Mesothelial cell of epicardium (in vitro differentiated cells): ENCODE measurements at places on chromosomes 2 and 18. TPM values are rescaled to one million over a fixed set of nuclear protein-coding genes. Genes with fewer than 3 reads are reported as not detected.

DNA sequence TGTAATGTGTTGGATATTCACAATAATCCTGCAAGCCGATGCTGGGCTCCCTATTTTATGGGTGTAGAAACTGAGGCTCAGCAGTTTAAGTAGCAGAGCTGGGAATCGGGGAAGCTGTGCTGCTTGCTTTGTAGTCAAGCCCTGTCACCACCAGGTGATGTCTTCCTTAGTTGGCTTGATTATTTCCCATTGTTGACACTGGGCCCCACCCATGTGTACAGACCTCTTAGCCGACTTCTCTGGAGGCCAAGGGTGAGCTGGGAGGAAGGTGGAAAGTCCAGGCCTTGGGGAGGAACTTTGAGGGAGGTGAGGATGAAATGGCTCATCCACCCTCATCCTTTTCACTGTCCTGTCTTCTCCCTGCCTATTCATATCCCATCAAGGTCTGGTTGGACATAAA lies 60.0 kb downstream of the CAPN13 start:
- no peaks in the 10 kb centered on the region for H3K4me1 ChIP-seq
- no peak overlapping the region for H3K4me3 ChIP-seq
- no peak for DNase-seq
- no peak overlapping the region for H3K27ac ChIP-seq
- peaks cover 17% of the 10 kb centered on the region for H3K27me3 ChIP-seq

DNA sequence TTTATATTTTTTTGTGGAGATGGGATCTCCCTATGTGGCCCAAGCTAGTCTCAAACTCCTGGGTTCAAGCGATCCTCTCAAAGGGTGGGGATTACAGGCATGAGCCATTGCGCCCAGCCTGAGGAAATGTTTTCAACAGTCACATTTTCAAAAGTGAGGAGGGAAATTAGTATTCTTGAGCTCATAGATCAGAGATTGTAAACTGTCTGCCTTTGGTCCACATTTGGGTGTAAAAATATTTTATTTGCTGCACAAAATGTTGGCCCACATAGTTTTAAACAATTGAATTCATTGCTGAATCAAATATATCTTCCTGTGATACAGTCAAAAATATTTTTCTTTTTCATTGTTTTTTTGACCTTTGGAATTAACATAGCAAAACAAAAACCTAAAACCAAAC lies 48.6 kb downstream of the NOP58 start:
- peaks cover 5% of the 10 kb centered on the region for H3K36me3 ChIP-seq
- H3K4me1 ChIP-seq: peaks cover 13% of the 10 kb centered on the region
- DNase-seq: no peak
- H3K27ac ChIP-seq: no peak overlapping the region
- no peak overlapping the region for H3K4me3 ChIP-seq

DNA sequence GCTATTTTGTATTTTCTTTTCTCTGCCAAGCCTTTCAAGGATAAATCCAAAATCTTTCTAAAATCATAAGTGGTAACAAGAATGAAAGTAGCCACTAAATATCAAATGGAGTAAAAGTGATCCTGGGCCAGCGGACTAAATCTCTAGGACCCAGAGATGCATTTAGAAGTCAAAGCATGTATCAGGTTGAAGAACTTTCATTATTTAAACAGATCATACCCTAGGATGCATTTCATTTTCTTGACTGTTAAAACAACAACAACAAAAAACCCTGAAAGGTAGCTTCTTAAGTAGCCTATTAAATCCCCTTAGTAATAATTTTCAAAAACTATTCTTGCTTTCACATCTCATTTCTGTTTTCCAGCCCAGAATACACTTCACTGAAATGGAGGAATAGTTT lies 4.8 kb upstream of the POU3F3 start:
- H3K4me1 ChIP-seq: peaks cover 20% of the 10 kb centered on the region
- DNase-seq: no peak
- H3K27me3 ChIP-seq: peaks cover 99% of the 10 kb centered on the region
- H3K27ac ChIP-seq: no peak overlapping the region

DNA sequence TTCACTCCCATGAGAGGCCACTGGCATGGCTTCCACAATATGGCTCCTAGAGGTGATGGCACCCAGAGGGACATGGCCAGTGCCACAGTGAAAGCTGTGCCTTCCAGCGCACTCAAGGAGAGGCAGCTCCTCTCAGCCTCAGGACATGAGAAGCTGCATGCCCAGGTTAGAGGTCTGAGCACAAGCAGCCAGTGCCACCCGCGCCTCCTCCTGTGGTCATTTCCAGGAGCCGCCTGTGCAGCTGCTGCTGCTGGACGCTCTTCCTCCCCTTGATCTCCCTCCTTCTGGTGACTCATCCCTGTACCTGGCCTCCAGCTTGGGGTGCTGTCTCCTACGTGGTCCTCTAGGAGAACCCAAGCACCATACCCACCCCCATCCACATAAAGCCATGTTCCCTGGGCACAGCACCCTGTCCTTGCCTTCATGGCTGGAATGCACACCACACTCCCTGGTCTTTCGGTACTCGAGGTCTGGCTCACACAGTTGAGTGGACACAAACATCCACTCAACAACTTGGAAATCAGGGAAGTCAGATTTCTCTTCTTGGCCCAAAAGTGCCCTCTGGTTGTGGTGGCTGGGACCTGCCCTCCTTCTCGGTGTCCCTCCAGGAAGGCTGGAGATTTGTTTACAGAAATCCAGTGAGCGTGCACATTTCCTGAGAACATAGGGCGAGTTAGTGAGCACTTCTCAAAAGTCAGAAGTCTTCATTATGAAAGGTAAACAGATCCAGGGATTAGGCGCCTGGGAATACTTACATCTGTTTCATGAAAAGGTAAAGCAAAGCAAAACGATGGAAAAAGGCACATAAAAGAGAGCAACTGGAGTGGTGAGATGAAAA lies 96.7 kb downstream of the EIPR1 start:
- no peaks in the 10 kb centered on the region for H3K27me3 ChIP-seq
- no peak for DNase-seq
- H3K36me3 ChIP-seq: peaks cover 2% of the 10 kb centered on the region

The ZNF519 gene
- total RNA-seq: 19.6 to 24.0 TPM (median 22.4 TPM) in 3 replicates

The PLEKHB2 gene
- total RNA-seq: 30.9 to 34.6 TPM (median 33.0 TPM) in 3 replicates

The GALNT3 gene
- 8.2 to 10.1 TPM (median 8.3 TPM) in 3 replicates for total RNA-seq

DNA sequence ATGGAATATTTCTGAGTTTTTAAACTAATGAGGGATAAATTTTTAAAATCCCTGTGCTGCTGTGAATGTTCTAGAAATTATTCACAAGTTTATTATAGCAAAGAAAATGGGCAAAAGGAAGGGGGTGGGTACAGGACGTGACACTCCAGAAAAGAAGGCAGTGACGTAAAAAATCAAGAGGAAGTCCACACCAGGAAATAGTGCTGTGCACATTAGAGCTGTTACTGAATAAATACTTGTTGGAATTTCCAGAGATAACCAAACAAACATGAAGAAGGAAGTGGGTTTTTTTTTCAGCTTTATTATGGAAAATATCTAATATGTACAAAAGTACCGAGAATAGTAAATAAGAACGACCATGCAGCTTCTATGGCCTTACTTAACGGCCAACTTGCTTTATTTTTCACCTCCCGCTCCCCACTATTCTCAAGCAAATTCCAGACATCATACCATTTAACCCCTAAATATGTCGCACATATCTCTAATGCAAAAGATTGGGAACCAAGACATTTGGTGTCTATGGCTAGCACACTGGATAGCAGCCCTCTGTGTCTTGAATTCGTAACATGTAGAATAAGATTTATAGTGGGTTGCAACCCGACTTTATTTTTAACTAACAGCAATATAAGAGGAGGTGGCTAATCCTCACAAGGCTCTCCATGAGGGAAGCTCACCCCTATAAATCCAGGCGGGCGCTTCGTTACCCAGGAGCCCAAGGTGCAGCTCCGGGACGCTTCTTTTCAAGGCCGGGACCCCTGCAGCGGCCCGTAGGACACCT lies 580 bp upstream of the NDUFV2 start:
- no peaks in the 10 kb centered on the region for H3K27me3 ChIP-seq
- H3K4me1 ChIP-seq: peaks cover 50% of the 10 kb centered on the region
- H3K4me3 ChIP-seq: peak overlapping the region; percentile 88
- H3K36me3 ChIP-seq: no peaks in the 10 kb centered on the region

GRCh38 chr18:568731-569130 lies 11.4 kb upstream of the CETN1 start:
- no peaks in the 10 kb centered on the region for H3K27me3 ChIP-seq
- H3K27ac ChIP-seq: peak overlapping the region; percentile 25

The TMEFF2 gene
- total RNA-seq: 16.6 to 18.1 TPM (median 17.5 TPM) in 3 replicates

DNA sequence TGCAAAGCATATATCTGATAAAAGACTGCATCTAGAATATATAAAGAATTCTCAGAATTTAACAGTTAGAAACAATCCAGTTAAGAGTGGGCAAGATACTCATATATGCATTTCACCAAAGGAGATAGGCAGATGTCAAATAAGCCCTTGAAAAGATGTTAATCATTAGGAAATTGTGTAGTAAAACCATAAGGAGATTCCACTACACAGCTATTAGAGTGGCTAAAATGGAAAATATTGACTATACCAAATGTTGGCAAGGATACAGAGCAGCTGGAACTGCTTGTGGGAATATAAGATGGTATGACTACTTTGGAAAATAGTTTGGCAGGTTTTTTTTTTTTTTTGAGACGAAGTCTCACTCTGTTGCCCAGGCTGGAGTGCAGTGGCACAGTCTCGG lies 59.5 kb downstream of the CAB39 start:
- peaks cover 40% of the 10 kb centered on the region for H3K36me3 ChIP-seq
- H3K27me3 ChIP-seq: no peaks in the 10 kb centered on the region

The UGT1A3 gene
- not detected in 3 replicates for total RNA-seq

The GPR55 gene
- not detected in 3 replicates for total RNA-seq

DNA sequence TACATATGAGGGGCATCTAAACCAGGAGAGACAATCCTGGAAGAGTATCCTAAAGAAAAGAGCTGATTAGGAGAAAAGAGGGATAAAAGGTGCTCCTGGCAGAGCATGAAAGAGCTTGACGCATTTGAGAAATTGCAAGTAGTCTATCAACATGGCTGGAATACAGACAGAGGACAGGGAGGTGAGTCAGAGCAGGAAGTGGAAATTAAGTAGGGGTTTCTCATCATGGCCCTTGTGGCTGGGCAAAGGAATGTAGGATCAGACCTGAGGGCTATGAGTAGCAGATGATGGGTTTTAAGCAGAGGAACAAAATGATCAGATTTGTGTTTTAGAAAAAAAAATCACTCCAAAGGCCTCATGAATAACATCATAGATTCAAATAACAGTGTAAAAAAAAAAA lies 49.2 kb upstream of the UGP2 start:
- peaks cover 13% of the 10 kb centered on the region for H3K4me1 ChIP-seq
- no peak overlapping the region for H3K4me3 ChIP-seq
- H3K36me3 ChIP-seq: no peaks in the 10 kb centered on the region
- no peaks in the 10 kb centered on the region for H3K27me3 ChIP-seq

GRCh38 chr18:23209031-23209430 lies 73.7 kb downstream of the CABLES1 start:
- no peak for DNase-seq
- H3K27me3 ChIP-seq: no peaks in the 10 kb centered on the region
- no peaks in the 10 kb centered on the region for H3K4me1 ChIP-seq
- H3K36me3 ChIP-seq: peaks cover 18% of the 10 kb centered on the region

GRCh38 chr2:240289701-240290431 lies 145.6 kb upstream of the GPC1 start:
- no peak overlapping the region for H3K4me3 ChIP-seq
- peaks cover 13% of the 10 kb centered on the region for H3K4me1 ChIP-seq
- H3K27ac ChIP-seq: no peak overlapping the region
- no peak for DNase-seq

- H3K27me3 ChIP-seq: no peaks in the 10 kb centered on the region
- DNase-seq: no peak
- H3K4me1 ChIP-seq: peaks cover 41% of the 10 kb centered on the region
- H3K27ac ChIP-seq: peak overlapping the region; percentile 62
Measured at GRCh38 chr18:574865-575645, 5.1 kb upstream of the CETN1 start.

- no peaks in the 10 kb centered on the region for H3K27me3 ChIP-seq
- DNase-seq: no peak
- no peak overlapping the region for H3K4me3 ChIP-seq
- H3K36me3 ChIP-seq: peaks cover 4% of the 10 kb centered on the region
- peaks cover 23% of the 10 kb centered on the region for H3K4me1 ChIP-seq
- no peak overlapping the region for H3K27ac ChIP-seq
Measured at GRCh38 chr2:27756544-27757498, 14.7 kb upstream of the MRPL33 start.

DNA sequence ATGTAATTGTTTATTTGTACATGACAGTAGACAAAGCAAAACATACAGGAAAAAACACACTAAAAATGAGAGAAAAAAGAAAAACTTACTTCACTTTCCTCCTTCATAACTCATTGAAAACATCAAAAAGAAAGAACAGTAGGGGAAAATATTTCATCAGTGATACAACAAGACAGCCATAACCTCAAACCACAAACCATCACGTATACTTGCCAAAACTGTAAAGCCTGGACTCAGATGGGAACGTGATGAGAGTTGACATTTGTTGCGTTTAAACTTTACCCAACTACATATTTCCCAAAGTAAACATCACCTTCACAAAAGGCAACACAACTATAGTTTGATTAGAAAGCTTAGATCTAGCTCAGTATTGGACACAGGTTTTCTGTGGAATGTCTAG lies 278.2 kb upstream of the COL3A1 start:
- H3K4me1 ChIP-seq: peaks cover 45% of the 10 kb centered on the region
- H3K4me3 ChIP-seq: no peak overlapping the region
- H3K27me3 ChIP-seq: no peaks in the 10 kb centered on the region
- H3K27ac ChIP-seq: peak overlapping the region; percentile 92
- peaks cover 21% of the 10 kb centered on the region for H3K36me3 ChIP-seq

DNA sequence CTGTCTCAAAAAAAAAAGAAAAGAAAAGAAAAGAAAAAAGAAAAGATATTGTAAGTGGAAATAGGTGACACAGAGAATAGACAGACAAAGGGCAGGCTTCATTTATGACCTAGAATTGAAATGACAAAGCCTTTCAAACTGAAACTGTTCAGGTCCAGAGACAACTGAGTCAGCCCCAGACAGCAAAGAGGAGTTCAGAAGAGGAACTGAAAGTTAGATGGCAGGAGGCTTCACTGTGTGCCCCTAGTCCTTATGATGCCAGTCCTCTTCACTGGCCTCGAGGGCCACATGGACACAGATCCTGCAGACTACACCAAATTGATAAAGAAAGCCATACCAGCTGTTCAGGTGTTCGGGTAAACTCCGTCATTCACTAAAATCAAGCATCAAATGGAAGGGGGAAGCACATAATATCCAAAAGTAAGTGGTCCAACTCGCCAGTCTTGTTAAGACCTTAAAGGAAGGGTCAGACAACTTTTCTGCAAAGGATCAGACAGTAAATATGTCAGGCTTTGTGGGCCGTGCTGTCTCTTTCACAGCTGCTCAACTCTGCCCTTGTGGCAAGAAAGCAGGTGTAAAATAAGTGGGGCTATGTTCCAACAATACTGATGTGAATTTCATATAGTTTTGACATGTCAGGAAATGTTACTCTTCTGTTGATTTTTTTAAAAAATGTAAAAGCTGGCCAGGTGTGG lies 231.9 kb upstream of the MGAT5 start:
- H3K4me1 ChIP-seq: no peaks in the 10 kb centered on the region
- no peak for DNase-seq
- no peaks in the 10 kb centered on the region for H3K36me3 ChIP-seq
- no peak overlapping the region for H3K4me3 ChIP-seq

The TNS1 gene
- 116 to 130 TPM (median 117 TPM) in 3 replicates for total RNA-seq

The PLB1 gene
- total RNA-seq: 1.1 to 2.2 TPM (median 1.2 TPM) in 3 replicates
